Right lobe of liver (tissue), 6 donors: ENCODE measurements at places on chromosomes 4 and X. TPM values are rescaled to one million over a fixed set of nuclear protein-coding genes. Genes with fewer than 3 reads are reported as not detected.

GRCh38 chr4:119664168-119664907, 35.7 kb upstream of the PDE5A start:
- no peak for DNase-seq

Gene SH3RF1
- 7.3 TPM for total RNA-seq

DNA sequence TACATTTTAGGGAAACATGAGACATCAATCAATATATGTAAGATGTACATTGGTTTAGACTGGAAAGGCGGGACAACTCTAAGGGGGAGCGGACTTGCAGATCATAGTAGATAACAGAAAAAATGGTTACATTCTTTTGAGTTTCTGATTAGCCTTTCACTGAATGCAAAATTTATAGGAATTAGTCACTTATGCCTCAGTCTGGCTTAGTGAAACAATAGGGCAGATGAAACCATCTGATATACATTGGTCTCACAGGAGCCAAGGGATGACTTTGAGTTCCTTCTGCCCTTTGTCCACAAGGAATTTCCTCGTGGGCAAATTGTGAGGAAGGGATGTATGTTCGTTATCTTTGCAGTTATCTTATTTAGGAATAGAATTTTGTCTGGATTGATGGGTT, 128.2 kb downstream of the ARSF start:
- no peak for DNase-seq

Gene TRIM60
- total RNA-seq: not detected

Gene PWWP3B
- total RNA-seq: 0.49 TPM

DNA sequence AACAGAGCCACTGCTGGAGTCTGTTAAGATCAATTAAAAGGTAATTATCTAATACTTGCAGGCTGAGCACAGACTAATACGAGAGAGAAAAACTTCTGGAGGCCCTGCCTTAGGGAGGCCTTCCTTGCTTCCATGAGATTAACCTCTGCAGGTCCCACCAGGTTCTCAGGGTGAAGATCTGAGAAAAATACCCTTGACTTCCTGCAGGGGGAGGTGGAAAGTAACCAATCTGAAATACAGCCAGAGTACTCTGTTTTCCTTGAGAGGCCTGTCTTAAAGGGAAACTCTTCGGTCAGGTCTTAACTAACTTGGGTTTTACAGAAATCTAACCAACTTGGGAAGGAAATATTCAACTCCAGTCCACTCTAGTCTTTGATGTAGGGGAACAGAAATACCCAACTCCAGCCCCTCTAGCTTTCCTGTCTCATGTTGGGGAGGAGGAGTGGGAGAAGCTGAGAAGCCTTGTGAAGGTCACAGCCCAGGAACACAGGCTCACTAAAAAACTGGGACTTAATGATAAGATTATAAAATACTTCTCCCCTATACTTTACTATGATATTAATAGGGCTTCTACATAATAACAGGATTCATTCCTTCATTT, 77.1 kb downstream of the TBCK start:
- DNase-seq: no peak

Gene F8A2
- total RNA-seq: not detected

- no peak for DNase-seq
These were observed 2.6 kb downstream of the ARHGAP24 start for GRCh38 chr4:85477534-85477933.

Gene NFXL1
- total RNA-seq: 5.7 TPM

DNA sequence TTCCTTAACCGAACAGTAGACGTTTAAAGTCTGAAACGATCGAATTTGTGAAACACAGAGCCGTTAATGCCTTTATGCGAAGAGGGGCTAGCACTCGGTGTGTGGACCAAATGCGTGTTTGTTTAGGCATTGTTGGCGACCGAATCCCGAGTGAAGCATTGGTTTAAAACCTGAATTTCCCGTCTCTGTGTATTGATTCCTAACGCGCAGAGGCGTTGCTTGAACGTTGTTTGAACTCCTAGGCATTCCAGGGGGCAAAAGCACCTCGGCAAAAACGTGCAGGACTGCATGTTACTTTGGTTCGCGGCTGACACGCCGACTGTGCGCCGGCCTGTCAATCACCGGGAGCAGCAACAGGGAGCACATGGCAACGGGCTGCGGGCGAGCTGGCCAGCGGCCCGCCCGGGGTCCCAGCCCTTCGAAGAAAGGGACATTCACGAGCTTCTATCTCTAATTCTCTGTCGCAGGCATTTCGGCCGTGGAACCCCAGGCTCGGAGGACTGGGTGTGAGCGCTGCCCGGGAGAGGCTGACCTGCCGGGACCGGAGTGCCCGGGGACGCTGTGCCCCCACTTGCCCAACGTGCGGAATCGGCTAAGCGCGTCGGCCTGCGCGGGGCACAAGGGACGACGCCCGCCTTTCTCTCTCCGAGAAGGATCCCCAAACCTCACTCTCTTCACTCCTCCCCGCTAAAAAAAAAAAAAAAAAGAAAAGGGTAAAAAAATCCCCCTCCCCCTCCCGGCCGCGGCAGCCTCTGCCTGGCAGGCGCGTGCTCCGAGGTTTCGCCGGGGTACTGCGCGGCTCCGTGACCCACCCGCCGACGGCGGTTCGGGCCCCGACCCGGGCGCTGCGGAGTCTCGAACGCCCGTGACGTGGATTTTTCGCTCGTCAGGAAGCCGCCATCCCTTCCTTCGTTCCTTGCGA, 810 bp downstream of the SPRY1 start:
- DNase-seq: peak; percentile 65
